ENCODE measurements at places on chromosomes 16 and 17. TPM values are rescaled to one million over a fixed set of nuclear protein-coding genes. Genes with fewer than 3 reads are reported as not detected.

Gene AKAP10
- total RNA-seq = 20.0 TPM

Gene USP31
- 11.2 TPM for total RNA-seq

Gene SMPD3
- 0.86 TPM for total RNA-seq

Gene CDC6
- total RNA-seq = 19.0 TPM

Gene TRAF4
- total RNA-seq = 37.7 TPM

Gene PIK3R5
- under 0.01 TPM for total RNA-seq

Gene TMC7
- total RNA-seq = 0.32 TPM

Gene KRT20
- total RNA-seq = not detected

Gene ARHGAP27
- 0.97 TPM for total RNA-seq

Gene IL17C
- total RNA-seq = not detected

Gene GPR139
- total RNA-seq = not detected

Gene ASGR1
- total RNA-seq = 0.43 TPM

Gene MYH8
- not detected for total RNA-seq

Gene TBX21
- not detected for total RNA-seq

Gene ABI3
- 1.7 TPM for total RNA-seq

Gene KIF18B
- 5.2 TPM for total RNA-seq

Gene CD7
- total RNA-seq = not detected

Gene GCGR
- not detected for total RNA-seq

Gene SLFN14
- not detected for total RNA-seq

Gene KRTAP4-4
- not detected for total RNA-seq

Gene CETP
- total RNA-seq = not detected

Gene OR2C1
- not detected for total RNA-seq

Gene PERCC1
- total RNA-seq = not detected

Gene FAM171A2
- total RNA-seq = 0.86 TPM

Gene BCAR1
- total RNA-seq = 87.2 TPM

Gene TP53TG3D
- total RNA-seq = 1.3 TPM

Gene LDHD
- 0.64 TPM for total RNA-seq

Gene CTRB2
- not detected for total RNA-seq

Gene HID1
- total RNA-seq = 3.5 TPM

Gene PRRT2
- total RNA-seq = 3.2 TPM

Gene SPATA32
- not detected for total RNA-seq

Gene GALNS
- total RNA-seq = 26.3 TPM

Gene BFAR
- 97.0 TPM for total RNA-seq

Gene OR1A1
- not detected for total RNA-seq

Gene CMTM2
- not detected for total RNA-seq

Gene ACACA
- 89.4 TPM for total RNA-seq

Gene PRSS36
- under 0.01 TPM for total RNA-seq

Gene BCO1
- total RNA-seq = not detected

Gene DYNLRB2
- total RNA-seq = 0.86 TPM

Gene TTYH2
- total RNA-seq = 1.3 TPM

Gene PPY
- not detected for total RNA-seq

Gene CHST5
- total RNA-seq = under 0.01 TPM
